Panc1 (cell line): ENCODE measurements at places on chromosomes 5 and 9. TPM values are rescaled to one million over a fixed set of nuclear protein-coding genes. Genes with fewer than 3 reads are reported as not detected.

DNA sequence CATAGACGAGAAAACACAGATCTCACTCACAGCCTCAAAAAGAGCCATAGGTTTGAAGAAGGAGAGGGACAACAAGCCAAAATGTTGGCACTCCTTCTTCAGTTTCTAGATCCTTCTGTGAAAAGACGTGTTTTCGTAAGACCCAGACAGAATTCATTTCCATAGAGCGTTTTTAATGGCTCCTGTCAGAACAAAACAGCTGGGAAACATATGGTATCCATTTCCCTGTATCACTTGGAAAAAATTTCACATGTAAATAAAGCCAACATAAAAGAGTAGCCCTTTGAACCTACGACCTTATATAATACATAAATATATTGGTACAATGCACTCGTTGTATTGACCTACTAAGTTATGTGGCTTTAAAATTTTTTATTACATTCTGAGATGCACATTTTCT lies 108.1 kb downstream of the SNCAIP start:
- H3K27me3 ChIP-seq, result no peaks in the 10 kb centered on the region; the same call in 1 of the 2 replicates
- H3K27ac ChIP-seq, result no peak overlapping the region
- DNase-seq, result no peak
- H3K36me3 ChIP-seq, result no peaks in the 10 kb centered on the region
- no peaks in the 10 kb centered on the region for H3K4me1 ChIP-seq

DNA sequence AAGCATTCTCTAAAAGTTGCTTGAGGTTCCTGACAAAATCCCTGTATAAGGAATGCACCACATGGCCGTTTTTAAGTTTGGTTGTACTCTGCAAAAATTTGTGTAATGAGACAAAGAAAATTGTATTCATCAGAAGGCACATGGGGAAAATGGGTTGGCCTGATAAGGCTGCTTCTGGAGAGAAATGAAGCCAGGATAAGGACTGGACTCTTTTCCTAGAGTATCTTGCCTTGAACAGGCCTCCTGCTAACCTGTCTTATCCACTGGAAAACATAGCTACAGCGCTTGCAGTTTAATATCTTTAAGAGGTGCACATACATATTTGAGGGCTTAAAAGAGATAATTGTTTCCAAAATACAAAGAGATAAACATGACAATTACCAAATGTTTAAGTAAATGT lies 41.4 kb upstream of the IFNK start:
- H3K36me3 ChIP-seq, result no peaks in the 10 kb centered on the region
- no peak overlapping the region for H3K4me3 ChIP-seq
- H3K27ac ChIP-seq, result no peak overlapping the region
- H3K4me1 ChIP-seq, result no peaks in the 10 kb centered on the region

DNA sequence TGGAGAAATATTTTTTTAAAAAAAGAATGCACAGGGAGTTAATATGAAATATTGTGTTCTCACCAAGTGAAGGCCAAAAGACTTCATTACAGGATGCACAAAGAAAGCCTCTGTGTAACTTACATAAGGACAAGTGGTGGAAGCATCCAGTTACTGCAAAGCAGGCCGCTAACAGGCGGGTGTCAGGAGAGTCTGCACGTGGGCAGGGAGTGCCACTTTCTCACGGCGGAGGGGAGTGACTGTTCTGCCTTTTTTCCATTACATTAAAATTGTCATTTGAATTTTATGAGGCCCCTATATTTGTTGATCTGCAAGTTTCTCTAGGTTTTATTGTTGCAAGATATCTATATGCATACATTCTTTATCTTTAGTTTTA lies 28.1 kb upstream of the SPATA31E1 start:
- no peak for DNase-seq
- H3K4me3 ChIP-seq, result no peak overlapping the region
- no peaks in the 10 kb centered on the region for H3K4me1 ChIP-seq
- no peaks in the 10 kb centered on the region for H3K27me3 ChIP-seq

GRCh38 chr9:22116758-22117157 lies 107.7 kb upstream of the CDKN2B start:
- no peaks in the 10 kb centered on the region for H3K36me3 ChIP-seq
- no peak for DNase-seq
- no peak overlapping the region for H3K4me3 ChIP-seq
- no peak overlapping the region for H3K27ac ChIP-seq
- no peaks in the 10 kb centered on the region for H3K4me1 ChIP-seq
- no peaks in the 10 kb centered on the region for H3K27me3 ChIP-seq

DNA sequence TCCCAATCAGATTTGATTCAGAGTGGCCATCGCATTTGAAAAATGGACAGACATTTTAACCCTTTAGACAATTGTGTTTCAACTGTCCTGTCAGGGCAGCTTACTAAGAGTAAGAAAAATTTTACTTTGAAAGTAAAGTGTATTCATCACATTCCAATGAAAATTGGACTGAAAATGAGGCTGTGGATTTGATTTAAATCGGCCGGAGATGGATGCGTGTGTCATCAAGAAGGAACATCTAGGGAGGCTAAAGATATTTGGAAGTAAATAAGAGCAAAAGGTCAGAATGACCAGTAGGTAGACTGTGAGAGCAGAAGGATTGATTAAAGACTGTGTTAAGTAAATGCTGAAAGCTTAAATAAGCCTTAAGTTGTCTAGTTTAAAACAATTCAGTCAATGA lies 1.5 kb downstream of the ZCCHC7 start:
- H3K27me3 ChIP-seq, result no peaks in the 10 kb centered on the region
- H3K4me3 ChIP-seq, result peak overlapping the region; percentile 93
- DNase-seq, result no peak
- peak overlapping the region; percentile 93 for H3K27ac ChIP-seq
- peaks cover 21% of the 10 kb centered on the region for H3K4me1 ChIP-seq

C7 gene
- total RNA-seq, result 1.4 TPM

GFI1B gene
- 0.08 TPM for total RNA-seq

GRCh38 chr5:119187776-119188529 lies 117.1 kb downstream of the DMXL1 start:
- DNase-seq, result no peak
- no peaks in the 10 kb centered on the region for H3K4me1 ChIP-seq
- no peaks in the 10 kb centered on the region for H3K27me3 ChIP-seq
- H3K4me3 ChIP-seq, result no peak overlapping the region

GPX8 gene
- total RNA-seq, result 24.8 TPM

- DNase-seq, result no peak
- H3K27me3 ChIP-seq, result no peaks in the 10 kb centered on the region
- H3K27ac ChIP-seq, result no peak overlapping the region
- no peaks in the 10 kb centered on the region for H3K36me3 ChIP-seq
Measured at GRCh38 chr5:7435503-7435902, 39.6 kb downstream of the ADCY2 start.

DNA sequence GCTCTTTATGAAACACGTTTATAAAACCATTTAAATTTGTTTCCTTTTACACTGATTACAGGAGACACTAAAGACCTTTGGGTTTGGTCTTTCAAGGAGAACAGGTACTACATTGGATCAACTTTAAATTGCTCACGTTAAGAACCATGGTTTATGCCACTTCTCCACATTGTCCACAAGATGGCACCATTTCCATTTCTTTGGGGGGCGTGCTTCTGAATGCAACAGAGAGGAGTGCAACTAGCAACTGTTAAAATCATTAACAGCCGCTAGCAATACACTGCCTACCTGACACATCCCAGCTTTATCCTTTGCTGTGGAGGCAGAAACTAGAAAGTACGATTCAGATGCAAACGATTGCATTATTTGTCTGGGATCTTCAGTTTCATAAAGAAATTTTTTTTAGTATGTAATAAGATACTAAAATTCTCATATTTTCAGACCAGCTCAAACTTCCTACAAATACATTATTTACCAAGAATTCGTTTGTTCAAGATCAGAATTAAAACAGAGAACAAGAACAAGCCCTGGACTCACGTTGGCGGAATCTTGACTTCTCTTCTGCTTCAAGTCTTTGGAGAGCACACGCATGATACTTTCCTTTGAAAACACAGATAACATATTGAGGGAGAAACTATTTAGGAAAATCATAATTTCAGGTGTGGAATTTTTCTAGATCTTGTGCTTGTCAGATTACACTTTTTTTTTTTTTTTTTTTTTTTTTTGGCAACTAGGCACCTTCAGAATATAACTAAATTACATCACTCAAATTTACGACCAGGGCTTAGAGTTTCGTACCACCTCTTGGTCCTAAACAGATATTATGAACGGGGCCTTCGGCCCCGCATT lies 702 bp downstream of the CDC20B start:
- DNase-seq, result peak; percentile 65
- peaks cover 23% of the 10 kb centered on the region for H3K4me1 ChIP-seq
- H3K27ac ChIP-seq, result no peak overlapping the region

BAAT gene
- 0.08 TPM for total RNA-seq

MARVELD2 gene
- 17.3 TPM for total RNA-seq

DNA sequence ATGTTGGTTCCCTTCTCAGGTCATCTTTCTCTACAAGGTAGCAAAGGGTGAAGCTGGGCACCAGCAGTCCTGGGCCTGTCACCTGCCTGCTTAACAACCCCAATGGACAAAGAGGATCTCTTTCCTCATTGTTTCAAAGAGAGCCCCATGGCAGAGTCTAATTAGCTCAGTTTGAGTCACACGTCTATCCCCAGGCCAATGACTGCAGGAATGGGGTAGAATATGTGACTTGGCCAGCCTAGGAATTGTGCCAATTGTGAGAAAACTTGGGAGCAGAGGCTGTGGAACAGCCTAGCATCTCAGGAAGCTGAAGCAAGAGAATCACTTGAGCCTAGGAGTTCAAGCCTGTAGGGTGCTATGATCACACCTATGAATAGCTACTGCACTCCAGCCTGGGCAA lies 3.6 kb upstream of the RAPGEF1 start:
- H3K27me3 ChIP-seq, result no peaks in the 10 kb centered on the region
- peaks cover 2% of the 10 kb centered on the region; the same call in 1 of the 2 replicates for H3K4me1 ChIP-seq
- DNase-seq, result no peak
- no peak overlapping the region for H3K27ac ChIP-seq
- no peaks in the 10 kb centered on the region for H3K36me3 ChIP-seq
- no peak overlapping the region for H3K4me3 ChIP-seq
